ENCODE measurements at places on chromosomes 11 and 22. TPM values are rescaled to one million over a fixed set of nuclear protein-coding genes. Genes with fewer than 3 reads are reported as not detected.

The OOSP3 gene
- total RNA-seq: not detected

The OR52H1 gene
- total RNA-seq: not detected

The CRYAB gene
- total RNA-seq: not detected

The WBP2NL gene
- 0.77 TPM for total RNA-seq

The TP53I11 gene
- total RNA-seq: 1.8 TPM

GRCh38 chr11:61602775-61603569, 22.1 kb upstream of the SYT7 start:
- peak; percentile 99 for DNase-seq

- no peak for DNase-seq
These were observed 26.0 kb downstream of the PKNOX2 start for GRCh38 chr11:125190566-125190965.

- no peak for DNase-seq
These were observed 13.3 kb downstream of the TSPO start for GRCh38 chr22:43164636-43165035.

GRCh38 chr22:45631841-45632238, 39.8 kb upstream of the ATXN10 start:
- DNase-seq: no peak

- DNase-seq: no peak
These were observed 8.8 kb downstream of the H19 start for GRCh38 chr11:1988667-1989317.

- peak; percentile 73 for DNase-seq
These were observed 42.6 kb downstream of the ZNF215 start for GRCh38 chr11:6968816-6969215.

DNA sequence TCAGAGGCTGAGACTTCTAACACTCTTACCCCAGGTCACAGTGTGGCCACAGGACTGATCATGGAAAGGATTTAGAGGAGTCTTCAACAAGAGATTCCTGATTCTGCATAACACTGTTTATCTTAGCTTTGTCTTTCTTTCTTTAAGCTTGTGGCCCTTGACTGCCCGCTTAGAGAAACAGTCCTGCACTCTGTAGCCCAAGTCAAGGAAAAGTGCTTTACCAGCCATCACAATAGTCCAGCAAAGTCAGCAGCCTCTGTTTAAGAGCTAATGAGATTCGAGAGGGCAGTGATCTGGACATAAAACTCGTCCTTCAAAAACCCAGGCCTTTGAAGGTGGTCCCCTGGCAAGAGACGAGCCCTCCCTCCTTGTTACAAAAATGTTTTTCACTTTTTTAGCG, 30.0 kb downstream of the PRDM10 start:
- DNase-seq: no peak
